ENCODE measurements at places on chromosomes 4 and X.

DNA sequence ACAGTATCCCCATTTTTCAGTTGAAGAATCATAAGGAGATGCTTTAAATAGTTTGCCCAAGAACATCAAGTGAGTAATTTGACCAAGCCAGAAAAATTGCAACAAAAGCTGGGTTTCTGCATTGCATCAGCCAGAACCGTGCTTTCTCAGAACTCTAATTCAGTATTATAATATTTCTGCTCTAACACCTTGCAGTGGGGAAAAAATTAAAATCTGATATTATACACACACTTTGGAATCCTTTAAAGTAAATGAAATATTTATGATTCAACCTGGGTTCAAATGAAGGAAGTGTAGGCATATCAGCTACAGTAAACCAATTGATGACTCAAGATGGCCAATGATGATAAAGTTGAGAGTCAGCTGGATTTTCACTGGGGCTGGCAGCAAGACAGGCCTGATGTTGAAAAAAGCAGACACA, 387.6 kb upstream of the ZFP42 start:
- no peak for DNase-seq

DNA sequence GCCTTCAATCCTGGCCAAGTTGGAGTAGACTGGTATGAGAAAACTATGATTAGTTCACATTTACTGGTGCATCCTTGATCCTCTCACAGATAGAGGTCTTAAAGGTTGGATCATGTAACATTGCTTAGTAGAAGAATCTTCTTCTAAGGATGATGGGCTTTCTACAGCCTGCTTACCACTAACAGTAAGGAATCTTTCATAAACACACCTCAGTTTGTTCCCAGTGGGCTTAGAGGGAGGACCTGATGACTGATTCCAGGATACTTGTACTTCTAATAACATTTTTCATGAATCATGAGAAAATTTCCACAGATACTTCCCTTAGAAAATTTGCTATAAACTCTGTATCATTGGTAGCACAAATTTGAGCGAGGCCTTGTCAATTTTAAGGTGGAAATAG, 40.6 kb downstream of the CCNI start:
- no peak for DNase-seq

GRCh38 chr4:74931376-74931775, 1.5 kb upstream of the PARM1 start:
- no peak for DNase-seq

- DNase-seq, result no peak
Observed at GRCh38 chr4:42018451-42018850, 28.1 kb downstream of the SLC30A9 start.

GRCh38 chrX:133580625-133581024, 165.3 kb upstream of the GPC4 start:
- DNase-seq, result no peak

DNA sequence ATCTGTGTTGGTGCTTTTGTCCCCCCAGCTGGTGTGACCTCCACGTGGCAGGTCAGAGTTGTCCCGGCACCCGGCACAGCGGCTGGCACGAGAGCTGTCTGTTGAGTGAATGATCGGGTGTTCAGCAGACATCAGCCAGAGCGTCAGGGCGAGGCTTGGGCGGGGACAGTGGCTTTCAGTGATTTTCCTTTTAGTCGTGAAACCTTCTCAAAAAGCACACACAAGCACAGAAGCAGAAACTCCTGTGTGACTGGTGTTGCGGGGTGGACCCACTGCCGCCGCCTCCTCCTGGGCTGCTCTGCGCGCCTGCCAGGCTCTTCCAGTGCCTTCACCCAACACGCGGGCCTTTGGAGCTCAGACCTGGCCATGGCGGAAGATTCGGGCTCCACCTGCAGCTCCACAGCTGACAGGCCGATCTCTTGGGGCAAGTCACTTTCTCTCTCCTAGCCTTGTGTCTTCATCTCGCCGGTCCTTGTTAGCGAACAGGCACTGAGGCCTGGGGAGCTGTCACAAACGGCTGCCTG, 51.4 kb upstream of the HGFAC start:
- no peak for DNase-seq

GRCh38 chr4:182874304-182874751, 42.9 kb downstream of the DCTD start:
- DNase-seq, result no peak

- DNase-seq, result no peak
Observed at GRCh38 chr4:148849581-148849980, 407.4 kb upstream of the NR3C2 start.

GRCh38 chrX:8849945-8850344, 48.8 kb upstream of the FAM9A start:
- DNase-seq, result no peak

GRCh38 chrX:100445593-100445992, 35.5 kb upstream of the PCDH19 start:
- DNase-seq, result no peak

DNA sequence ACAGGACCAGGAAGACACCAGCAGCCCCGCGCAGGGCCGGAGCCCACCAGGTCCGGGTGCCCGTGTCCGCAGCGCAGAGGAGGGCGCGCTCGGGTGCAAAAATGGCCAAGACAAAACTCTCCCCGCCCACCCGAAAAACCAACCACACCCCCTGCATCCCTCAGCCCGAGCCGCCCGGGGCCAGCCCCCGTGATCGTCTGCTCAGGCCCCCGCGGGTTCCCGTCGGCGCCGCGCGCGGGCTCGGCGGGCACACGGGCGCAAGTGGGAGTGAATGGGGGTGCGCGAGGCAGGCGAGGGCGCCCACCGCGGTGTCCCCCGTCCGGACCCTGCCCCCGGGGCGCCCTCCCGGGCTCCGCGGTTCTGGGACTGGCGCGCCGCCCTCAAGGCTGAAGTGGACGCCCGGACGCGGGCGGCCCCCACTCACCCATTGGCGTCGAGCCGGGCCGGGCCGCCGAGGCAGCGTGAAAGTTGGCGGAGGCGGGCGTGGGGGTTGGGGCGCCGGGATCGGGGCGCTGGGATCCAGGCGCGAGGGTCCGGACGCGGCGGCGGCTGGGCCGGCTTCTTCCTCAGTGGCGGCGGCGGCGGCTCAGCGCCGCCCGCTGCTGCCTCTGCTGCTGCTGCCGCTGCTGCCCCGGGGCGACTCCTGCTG, 393 bp downstream of the SH3KBP1 start:
- DNase-seq, result no peak

GRCh38 chrX:10117864-10118377, 38.9 kb upstream of the CLCN4 start:
- no peak for DNase-seq

DNA sequence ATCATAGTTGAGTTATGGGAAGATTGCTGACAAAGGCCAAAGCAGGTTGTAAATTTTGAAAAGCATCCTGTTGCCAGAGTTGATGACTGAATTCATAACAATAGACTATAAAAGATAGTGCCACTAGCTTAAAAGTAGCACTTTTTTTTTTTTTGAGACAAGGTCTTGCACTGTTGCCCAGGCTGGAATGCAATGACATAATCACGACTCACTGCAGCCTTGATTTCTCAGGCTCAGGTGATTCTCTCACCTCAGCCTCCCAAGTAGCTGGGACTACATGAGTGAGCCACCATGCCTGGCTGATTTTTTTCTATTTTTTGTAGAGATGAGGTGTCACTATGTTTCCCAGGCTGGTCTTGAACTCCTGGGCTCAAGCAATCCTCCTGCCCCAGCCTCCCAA, 122.7 kb downstream of the SPOCK3 start:
- no peak for DNase-seq

DNA sequence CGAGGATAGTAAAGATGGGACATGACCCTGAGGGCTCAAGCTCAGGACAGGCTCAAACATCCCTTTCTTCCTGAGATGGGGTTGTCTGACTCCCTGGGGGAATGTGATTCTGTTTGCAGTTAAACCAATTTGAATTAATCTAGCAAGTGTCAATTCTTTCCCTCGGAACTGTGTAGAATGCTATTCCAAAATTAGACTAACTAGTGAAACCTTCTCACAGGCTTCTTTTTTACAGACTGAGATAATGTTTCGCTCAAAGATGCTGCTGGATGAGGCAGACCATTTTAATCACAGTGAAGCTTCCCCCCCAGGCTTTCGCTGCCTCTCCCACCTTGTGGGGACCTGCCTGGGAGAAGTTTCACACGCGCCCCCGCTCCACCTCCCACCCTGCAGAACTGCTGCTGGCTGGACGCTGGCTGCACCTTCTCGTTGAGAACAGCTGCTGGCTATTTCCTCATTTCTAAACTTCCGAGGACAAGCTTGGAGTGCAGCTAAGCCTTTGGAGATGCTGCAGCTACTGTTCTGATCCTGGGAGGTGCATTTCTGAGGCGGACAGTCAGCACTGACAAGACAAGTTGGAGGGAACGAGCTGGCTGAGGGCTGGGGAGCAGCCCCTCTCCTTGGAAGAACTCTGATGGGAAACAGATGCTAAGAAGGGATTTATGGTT, 297.8 kb downstream of the RAPGEF2 start:
- no peak for DNase-seq

DNA sequence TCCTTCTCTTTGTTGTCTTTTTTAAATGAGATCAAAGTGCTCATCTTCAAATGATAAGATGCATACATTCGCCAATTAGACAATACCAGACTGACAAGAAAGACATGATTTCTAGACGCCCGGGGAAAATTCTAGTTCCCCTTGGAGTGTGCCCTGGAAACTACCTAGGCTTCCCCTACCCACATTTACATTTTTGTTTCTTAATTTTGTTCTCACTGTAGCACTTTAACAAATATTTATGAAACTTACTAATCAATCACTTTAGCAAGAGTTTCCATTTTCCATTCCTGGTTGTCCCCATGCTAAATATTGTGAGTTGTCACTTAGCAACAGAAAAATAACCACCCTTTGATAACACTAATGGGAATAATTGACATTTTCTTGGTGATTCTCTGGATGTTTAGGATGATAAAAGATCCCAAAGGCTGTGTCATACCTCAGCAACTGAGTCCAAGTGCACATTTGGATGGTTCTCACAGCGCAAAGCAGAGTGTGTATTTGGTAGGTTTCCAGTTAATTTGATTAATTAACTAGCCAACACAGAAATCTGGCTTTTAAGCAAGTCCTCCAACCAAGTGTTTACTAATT, 69.6 kb downstream of the FGFBP1 start:
- DNase-seq, result no peak

GRCh38 chrX:97039363-97040029, 155.8 kb downstream of the RPA4 start:
- no peak for DNase-seq

DNA sequence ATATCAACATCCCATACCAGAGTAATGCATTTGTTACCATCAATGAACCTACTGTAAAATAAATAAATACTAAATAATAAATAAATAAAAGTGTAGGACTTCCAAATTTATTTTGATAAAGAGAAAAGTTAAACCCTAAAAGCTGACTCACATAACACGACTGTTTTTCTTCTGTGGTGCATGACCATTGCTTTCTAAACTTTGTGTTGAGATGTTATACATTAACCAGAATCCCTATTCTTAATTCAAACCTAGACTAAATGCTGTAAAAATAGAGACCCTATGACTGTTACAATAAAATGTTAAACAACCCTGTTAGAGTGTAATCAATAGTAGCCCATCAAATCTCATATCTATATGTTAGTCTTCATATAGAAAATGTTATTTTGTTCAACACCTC, 20.9 kb upstream of the PRMT9 start:
- DNase-seq, result no peak
